ENCODE measurements at places on chromosomes 3 and 15. TPM values are rescaled to one million over a fixed set of nuclear protein-coding genes. Genes with fewer than 3 reads are reported as not detected.

Gene ECE2
- not detected for total RNA-seq

Gene CIP2A
- 52.4 TPM for total RNA-seq

GRCh38 chr3:88955274-88955673, 152.1 kb upstream of the EPHA3 start:
- H3K27me3 ChIP-seq = peaks cover 13% of the 10 kb centered on the region
- H3K4me3 ChIP-seq = no peak overlapping the region
- H3K36me3 ChIP-seq = no peaks in the 10 kb centered on the region
- H3K27ac ChIP-seq = no peak overlapping the region
- peaks cover 41% of the 10 kb centered on the region for H3K4me1 ChIP-seq

Gene GNAT1
- not detected for total RNA-seq

- no peaks in the 10 kb centered on the region for H3K27me3 ChIP-seq
- DNase-seq = no peak
Measured at GRCh38 chr3:46293991-46294833, 52.0 kb downstream of the CCR3 start.

Gene HES1
- 906 TPM for total RNA-seq

Gene CLDN16
- total RNA-seq = not detected

Gene CD86
- total RNA-seq = not detected

DNA sequence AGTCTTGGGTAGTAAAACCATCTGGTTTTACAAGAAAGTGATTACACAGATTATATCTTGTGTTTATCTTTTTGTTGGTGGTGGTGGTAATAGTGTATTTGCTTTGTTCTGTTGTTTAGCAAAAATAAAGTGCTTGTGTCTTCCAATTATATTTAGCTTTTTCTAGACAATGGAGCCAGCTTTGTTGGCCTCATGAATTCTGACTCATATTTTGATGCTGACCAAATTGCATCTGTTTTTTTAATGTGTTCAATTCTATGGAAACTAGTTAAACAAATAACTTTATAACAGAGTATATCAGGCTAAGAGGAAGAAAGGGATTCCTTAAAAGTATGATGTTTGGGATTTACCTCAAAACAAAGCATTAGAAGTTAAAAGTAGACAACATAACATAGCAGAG, 69.3 kb upstream of the BFSP2 start:
- H3K4me3 ChIP-seq = no peak overlapping the region
- no peaks in the 10 kb centered on the region for H3K4me1 ChIP-seq
- no peak overlapping the region for H3K27ac ChIP-seq
- no peaks in the 10 kb centered on the region for H3K36me3 ChIP-seq
- H3K27me3 ChIP-seq = peaks cover 37% of the 10 kb centered on the region

All from PC-3 (cell line).